ENCODE measurements at places on chromosomes 2 and 18.

- no peak for DNase-seq
Observed at GRCh38 chr2:171083451-171083850, 77.2 kb downstream of the TLK1 start.

DNA sequence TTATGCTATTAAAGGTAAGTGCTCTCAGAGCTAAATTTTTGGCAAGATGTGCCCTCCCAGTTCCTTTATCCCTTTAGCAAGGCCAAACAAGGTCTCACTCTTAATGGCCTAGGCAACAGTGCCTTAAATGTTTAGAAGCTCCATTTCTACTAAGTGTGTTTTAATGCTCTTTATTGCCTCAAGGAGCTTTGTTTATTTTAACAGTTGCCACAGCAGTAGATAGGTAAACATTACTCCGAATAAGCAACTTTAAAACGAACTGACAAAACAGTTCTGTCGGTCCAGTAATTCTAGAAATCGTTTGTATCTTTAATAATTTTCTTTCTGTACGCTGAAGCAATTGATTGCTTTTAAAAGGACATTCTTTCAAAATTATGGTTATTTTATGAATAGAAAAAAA, 74.5 kb downstream of the PIEZO2 start:
- DNase-seq = no peak

DNA sequence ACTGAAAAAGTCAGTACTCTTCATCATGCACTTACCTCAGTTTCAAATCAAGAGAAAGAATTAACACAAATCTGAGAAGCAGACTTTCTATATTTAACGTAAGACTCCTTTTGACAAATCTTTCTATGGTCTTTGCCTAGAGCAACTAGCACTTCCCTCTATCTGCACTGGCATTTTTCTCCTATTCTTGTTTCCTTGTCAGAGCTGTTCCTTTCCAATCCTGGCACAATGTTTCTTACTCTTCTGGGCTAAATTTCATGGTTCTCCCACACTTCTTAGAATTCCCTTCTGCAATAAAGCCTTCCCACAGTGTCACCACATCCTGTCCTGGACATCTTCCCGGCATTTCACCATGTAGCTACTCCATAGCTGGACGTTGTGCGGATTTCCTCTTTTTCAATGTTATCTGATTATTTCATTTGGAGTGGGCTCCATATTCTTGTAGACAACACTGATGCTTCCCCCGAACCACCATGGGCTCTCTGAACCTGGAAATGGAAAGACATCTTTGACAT, 144.7 kb upstream of the CTNNA2 start:
- DNase-seq = no peak

- no peak for DNase-seq
Observed at GRCh38 chr2:105800953-105801635, 56.4 kb downstream of the NCK2 start.

- no peak for DNase-seq
Observed at GRCh38 chr2:11481789-11482472, 16.0 kb upstream of the E2F6 start.

DNA sequence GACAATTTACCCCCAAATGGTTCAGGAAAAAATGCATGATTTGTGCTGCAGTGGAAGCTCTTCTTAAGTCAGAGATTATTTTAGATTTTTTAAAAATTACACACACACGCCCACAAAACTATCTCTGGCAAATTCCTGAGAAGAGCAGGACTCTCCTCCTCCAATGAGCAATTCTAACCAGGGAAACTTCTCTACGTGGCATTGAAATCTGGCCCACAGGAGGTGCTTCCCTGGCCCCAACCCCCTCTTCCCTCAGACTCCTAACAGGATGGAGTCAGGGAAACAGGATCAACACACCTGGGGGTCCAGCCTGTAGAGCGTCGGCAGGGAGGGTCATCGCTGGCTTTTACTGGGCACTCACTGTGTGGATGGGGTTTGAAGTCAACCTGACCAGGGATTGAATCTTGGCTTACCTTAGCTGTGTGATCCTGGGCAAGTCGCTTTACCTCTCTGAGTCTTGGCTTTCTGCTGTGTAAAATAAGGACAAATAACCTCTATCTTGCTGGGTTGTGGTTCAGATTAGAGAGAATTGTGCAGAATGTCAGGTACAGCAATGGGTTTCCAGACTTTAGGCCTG, 65.4 kb upstream of the ASAP2 start:
- DNase-seq = no peak

GRCh38 chr2:58291726-58292438, 50.8 kb upstream of the FANCL start:
- no peak for DNase-seq

- no peak for DNase-seq
Observed at GRCh38 chr2:141720476-141720875, 410.3 kb downstream of the LRP1B start.

DNA sequence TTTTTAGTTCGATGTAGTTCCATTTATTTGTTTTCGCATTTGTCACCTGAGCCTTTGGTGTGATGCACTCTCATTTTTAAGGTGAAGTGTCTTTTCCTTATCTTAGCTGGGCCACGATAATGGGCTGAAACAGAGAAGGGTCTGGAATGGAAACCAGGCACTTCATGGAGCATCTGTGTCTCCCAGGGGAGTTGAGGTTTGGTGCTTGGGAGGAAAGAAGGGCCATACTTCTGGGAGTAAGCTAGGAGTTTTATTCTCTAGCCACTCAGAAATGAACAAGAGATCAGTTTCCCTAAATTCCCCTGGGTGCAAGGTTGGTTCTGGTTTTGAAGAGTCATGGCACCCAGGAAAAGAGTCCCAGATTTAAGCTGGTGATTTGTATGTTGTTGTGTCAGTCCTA, 179.4 kb upstream of the CXCR4 start:
- DNase-seq = no peak

DNA sequence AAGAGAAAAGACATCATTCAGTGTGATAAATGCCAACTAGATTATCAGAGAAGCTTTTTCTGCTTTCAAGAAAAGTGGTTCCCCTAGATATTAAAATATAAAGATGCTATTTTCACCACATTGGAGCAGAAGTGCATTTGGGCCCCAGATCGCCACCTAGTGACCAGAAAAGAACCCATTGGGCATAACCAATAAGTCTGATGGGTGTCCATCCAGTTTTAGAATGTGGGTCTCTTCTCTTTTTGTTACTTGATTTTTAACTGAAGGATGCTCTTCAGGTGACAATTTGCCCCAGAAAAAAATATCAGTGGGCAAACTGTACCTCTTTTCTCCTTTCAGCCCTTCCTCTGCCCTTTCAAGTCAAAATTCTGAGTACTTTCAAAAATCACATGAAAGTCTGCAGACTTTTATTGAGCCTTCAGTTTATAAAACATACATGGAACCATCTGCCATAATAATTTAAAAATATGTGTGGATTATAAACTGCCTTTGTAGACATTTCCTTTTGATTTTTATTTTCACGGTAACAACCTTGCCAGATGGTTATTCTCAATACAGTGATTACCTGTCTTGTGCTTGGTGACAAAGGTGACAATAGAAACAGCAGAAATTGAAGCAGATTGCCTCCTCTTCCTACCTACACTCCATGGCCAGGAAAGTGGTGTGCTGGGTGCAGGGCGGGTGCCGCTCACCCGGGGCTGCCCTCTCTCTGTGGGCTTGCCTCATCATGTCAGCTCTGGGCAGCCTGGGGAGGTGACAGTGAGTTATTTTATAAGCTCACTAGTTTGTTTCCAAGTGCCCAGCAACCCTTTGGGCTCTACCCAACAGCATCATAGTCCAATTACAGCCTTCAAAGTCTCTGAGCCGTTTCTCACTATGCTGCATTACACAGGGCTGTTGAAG, 124.5 kb downstream of the DCDC2C start:
- peak; percentile 3 for DNase-seq

- no peak for DNase-seq
Observed at GRCh38 chr2:217261452-217261851, 401.6 kb upstream of the TNP1 start.

DNA sequence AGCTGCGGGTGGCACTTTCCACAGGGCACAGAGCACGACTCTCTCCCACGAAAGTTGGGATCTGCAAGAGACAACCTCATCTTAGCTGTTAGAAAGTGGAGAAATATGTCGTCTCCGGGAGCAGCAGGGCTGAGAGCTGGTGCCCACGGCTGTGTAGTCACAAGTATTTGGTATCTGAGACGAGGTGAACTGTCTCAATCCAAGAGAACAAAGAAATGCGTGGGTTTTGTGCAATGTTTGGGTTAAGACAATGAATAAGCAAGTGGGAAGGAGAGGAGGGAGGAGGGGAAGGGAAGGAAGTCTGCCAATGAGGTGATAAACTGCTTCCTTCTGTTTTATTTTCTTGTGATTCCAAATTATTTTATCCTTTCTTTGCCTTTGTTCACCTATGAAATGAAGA, 18.0 kb downstream of the DYTN start:
- DNase-seq = no peak

GRCh38 chr18:14945984-14946383, 198.0 kb downstream of the ANKRD30B start:
- no peak for DNase-seq

DNA sequence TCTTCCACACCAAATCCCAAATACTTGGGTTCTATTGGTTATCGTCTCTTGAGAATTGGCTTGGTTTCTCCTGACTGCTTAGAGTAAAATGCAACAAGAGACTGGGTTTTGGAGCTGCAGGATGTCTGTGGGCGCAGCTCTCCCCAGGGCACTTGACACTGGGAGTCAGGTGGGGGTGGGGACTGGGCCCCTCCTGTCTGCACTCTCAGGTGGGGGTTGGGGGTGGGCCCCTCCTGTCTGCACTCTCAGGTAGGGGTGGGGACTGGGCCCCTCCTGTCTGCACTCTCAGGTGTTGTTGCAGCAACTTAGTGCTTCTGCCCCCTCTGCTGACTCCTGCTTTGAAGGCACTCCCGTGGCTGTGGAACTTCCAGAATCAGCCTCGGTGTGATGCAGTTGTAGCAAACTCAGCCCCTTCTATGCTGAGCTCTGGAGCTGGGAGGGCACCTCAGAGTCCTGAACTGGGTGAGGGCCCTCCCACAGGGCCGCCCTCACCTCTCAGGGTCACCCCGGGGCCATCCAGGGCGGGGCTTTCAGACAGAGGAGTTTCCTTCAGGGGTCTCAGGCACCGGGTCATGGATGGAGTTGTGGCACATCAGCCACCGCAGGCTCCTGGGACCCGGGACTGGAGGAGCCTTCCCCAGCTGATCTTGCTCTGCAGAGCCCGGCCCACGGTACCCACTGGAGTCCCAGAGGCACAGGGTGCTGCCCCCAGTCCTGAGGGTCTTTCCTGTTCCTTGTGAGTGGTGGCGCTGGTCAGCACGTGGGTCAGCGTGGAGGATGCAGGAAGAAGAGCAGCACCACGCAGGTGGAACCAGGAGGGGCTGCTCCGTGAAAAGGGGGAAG, 22.9 kb upstream of the CIDEA start:
- no peak for DNase-seq

DNA sequence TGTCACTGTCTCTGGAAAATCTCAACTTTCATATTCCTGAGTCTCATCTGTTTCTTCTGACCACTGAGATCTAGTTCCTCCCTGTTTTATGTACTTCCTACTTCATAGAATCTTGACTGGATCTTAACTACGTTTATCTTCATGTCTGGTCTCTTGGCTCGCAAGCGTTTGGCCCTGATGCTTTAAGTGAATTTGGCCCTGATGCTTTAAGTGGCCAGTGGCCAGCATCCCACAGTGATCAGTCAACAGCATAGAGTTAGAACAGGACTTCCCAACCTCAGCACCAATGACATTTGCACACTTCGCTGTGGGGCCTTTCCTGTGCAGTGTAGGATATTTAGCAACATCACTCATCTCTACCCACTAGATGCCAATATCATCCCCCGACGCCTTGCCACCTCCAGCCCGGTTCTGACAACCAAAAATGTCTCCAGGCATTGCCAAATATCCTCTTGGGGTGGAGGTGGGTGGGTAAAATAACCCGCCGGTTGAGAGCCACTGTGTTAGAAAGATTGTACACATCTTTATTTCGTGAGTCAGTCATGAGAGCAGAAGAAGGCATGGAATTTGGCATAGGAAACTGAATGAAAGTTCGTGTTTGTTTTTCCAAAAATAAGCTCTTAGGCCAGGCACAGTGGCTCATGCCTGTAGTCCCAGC, 12.2 kb downstream of the TM4SF20 start:
- DNase-seq = no peak

GRCh38 chr2:44793322-44793870, 148.1 kb upstream of the SIX3 start:
- no peak for DNase-seq

DNA sequence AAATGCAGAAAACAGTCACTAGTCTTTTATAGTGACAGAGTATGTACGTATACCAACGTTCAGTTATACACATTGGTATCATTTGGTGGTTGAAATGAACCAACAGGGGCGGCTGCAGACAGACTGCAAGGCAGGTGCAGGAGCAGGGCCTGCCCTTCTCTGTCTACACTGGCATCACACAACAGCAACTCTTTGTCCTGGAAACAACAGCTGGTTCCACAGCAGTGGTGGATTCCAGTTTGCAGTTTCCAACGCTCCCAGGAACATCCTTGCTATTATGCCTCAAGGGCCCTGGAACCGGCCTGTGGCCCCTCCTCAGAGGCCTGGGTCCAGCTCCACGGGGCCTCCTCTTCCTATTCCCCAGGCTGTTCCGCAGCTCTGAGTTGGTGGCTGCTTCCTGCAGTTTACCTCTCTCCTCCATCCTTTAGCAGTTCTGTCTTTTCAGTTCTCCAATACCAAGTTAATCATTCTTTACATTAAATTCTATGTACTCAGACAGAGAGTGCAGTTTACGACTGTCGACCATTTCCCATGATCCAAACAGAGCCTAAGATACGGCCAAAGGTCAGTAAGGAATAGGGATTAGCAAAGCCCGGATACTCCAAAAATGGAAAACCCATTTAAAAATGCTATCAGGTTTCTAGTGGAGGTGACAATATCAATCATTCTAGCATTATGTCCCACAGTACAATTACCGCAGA, 87.8 kb downstream of the NOL10 start:
- no peak for DNase-seq

DNA sequence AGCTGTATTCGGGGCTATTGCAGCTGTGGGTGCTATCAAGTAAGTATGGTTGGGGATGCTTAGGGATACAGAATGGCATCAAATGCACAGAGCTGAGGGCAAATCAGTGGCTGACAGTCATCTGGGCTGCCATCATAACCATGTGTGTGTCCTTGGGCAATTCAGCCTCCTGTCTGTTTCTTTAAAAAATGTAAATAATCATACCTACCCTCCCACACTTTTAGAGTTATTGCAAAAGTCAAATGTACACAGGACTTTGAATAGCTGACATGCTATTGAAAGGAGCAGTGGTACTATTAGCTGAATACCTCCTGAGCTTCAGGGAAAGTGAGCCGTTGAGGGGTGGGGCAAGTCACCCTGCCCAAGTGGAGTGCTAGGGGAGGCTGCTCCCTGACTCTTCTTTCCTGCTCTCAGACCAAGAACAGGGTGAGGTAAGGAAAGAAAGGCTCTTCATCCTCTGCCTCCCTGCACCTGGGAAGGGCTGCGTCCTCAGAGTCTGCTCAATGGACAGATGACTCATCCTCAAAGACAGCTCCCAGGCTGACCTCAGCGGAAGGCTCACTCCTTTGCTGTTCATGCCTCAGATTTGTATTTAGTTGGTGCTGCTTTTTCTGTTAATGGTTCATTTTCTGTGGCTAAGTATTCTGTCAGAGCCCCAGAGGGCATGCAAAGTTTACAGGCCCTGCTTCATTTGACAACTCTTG, 54.9 kb upstream of the BZW1 start:
- no peak for DNase-seq

Data from stimulated activated CD4-positive, alpha-beta T cell treated with anti-CD3 and anti-CD28 coated beads, Interleukin-4, amount 100 ng/mL, for 48 hours (primary cell).